Substantia nigra (tissue), 51 donors: ENCODE measurements at places on chromosomes 7 and 10.

DNA sequence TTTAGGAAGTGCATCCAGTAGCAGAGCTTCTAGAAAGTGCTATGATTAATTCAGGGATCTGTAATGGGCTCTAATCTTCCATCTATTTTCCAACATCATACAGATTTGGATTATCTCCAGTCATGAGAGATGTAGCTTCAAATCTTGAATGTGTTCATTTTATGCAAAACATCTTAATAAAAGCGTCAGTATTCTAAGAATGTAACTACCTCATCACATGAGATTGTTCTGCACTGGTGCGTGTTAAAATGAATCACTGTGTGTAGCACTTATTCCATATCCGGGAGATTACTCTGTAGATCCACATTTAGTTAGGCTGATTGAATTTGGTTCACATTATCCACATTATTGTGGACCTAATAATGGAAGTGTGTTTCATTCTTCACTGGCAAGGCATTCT lies 344.9 kb upstream of the CHRM2 start:
- no peak for DNase-seq

- no peak for DNase-seq
These were observed 263.0 kb downstream of the BAMBI start for GRCh38 chr10:28940158-28940888.

- DNase-seq, result no peak
These were observed 6.7 kb upstream of the PRSS37 start for GRCh38 chr7:141847996-141848395.

DNA sequence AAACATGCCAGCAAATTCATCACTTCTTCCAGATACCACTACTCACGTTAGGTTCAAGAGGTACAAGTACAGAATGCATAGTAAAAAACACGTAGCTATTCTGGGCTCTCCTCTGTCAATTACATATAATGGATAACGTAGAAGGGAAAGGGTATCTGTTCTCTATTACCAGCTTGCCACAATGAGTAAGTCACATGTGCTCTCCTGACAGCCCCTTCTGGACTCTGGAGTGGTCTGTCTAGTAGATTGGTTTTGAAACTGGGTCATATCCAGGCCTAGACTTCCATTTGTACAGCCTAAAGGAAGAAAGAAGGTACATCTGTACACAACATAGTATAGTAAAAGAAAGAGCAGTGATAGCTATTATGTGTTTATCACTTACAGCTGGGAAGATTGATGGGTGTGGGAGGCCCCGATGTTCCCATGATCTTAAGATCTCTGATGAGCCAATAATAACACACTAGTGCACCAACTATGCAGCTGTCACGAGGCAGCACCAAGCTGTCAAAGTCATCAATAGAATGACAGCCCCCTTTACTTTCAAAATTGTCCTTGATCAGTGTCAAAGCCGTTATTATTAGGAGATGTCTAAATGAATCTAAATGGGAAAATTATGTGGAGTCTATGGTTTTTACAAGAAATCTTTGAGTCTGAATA lies 161.9 kb upstream of the AGK start:
- DNase-seq, result no peak

DNA sequence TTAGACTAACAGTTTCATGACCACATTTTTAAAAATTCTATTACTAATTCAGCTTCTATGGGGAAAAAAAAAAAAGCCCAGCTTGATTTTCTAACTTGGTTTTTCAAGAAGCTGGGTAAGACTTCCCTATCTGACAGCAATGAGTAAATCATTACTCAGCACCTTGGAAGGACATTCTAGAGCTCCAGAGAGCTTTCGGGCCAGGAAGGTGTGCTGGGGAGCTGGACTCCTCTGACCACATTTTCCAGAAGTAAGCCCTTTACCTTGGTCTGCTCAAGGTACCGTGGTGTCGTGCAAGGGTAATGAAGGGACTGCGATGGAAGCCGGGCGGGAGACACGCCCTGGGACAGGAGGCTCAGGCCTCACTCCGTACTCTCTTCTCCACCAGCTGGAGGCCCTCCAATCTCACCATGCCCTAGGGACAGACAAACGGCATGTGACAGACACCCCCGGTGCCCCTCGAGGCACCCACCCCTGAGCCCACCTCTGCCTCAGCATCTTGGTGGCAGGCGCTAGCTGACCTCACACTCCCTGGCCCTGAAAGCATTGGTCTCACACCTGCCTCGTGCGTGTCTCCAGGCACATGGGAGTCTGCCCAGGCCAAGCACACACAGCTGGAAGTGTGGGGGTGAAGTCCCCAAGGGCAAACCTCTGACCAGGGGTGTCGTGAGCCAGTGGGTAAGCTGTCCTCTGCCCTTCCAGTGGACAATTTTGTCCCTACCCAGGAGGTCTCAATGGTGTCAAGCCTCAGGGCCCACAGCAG lies 152.1 kb downstream of the OAT start:
- DNase-seq, result no peak
